SW 1271 (cell line): ENCODE measurements at places on chromosomes 16 and 17.

- no peak for DNase-seq
Observed at GRCh38 chr16:73023752-73024570, 24.0 kb downstream of the ZFHX3 start.

DNA sequence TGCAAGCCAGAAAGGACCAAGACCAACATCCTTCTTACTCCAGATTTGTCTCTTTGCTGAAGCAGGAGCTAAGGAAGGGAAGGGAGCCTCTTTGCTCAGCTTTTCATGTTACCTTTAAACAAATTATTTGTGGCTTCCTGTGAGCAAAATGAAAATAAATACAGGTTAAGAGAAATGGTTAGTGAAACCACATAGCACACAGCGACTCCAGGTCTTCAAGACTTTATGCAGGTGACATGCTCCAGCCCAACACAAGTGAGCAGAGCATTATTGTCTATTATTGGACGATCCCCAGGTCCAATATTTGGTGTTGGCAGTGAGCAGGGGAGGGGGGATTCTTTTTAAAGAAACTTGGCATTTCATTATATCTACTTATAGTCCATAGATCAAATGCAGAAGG is 53.3 kb downstream of the SALL1 start:
- no peak for DNase-seq

- no peak for DNase-seq
Observed at GRCh38 chr16:14500791-14501190, 129.3 kb downstream of the PARN start.

- no peak for DNase-seq
Observed at GRCh38 chr17:50219342-50219741, 17.9 kb upstream of the COL1A1 start.

- DNase-seq, result no peak
Observed at GRCh38 chr16:10150906-10151305, 31.3 kb downstream of the GRIN2A start.

DNA sequence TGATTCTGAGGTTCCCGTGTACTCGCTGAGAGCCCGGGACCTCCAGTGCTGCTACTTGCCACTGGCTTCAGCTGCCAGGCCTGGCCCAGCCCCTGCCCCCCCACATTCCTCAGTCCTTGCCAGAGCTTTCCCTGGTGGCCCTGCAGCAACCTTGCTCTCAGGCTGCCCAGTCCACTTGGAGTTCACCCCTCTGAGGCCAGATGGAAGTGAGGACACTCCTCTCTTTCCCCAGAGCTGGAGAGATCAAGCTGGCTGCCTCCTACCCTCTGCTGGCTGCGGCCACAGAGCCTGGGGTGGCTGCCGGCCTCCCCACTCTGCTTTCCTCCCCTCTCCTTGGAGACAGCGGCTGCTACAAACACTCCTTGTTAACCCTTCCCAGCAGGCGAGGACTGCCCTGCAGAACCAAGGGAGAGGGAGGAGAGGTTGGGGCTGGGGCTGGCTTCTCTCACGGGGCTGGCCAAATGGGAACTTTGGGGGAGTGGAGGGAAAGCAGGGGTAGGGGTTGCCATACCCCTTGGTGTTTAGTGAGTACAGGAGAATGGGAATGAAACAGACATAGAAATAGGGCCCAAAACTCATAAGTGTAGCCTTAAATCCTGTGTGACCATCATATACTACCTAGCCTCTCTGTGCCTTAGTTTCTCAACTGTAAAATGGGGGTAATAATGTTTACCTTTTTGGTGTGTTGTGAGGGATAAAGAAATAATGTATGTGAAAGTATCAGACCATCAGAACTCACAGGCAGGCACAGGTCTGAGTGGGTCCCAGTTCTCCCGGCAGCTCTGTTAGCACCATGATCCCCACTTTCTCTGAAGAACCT is at the start of gene GAS2L2:
Gene GAS2L2 (minus strand): TSS at position 295 of the 820 bp plus-strand sequence. CDS start 389 bp downstream, outside the sequence.
- DNase-seq, result no peak

DNA sequence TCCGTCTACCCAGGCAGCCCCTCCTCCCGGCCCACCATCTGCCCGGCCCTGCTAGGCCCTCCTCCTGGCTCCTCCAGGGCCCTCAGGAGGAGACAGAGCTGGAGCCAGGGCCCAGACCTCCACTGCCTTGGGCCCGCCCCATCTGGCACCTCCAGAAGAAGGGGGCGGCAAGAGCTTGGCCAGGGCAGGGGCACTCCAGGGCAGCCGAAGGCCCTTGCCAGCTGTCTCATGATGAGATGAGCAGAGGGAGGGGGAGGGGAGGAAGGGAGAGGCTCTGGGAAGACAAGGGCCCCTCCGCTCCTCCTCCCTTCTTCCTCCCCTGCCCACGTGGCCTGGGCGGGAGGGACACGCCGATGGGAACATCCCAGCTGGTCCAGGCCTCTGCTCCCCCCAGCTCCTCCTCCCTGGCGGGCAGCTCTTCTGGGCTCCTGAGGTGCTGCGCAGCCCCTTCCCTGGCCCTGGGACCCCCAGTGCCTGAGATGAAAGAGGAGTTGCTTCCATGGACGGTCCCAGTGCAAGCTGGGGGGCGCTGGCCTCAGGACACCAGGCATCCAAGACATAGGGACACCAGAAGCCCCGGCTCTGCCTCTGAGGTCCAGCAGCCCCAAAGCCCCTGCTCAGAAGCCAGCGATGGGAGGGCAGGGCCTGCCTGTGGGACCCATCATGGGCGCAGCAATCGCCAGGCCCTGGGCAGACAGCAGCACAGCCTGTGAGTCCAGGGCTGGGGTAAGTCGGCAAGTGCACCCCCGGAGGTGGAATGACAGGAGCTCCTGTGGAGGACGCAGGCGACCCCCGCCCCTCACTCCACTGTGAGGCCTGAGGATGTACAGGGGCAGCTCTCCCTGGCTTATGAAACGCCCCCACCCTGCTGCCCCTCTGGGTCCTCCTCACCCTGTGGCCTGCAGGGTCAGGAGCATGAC is 23.6 kb upstream of the ENPP7 start:
- DNase-seq, result no peak

DNA sequence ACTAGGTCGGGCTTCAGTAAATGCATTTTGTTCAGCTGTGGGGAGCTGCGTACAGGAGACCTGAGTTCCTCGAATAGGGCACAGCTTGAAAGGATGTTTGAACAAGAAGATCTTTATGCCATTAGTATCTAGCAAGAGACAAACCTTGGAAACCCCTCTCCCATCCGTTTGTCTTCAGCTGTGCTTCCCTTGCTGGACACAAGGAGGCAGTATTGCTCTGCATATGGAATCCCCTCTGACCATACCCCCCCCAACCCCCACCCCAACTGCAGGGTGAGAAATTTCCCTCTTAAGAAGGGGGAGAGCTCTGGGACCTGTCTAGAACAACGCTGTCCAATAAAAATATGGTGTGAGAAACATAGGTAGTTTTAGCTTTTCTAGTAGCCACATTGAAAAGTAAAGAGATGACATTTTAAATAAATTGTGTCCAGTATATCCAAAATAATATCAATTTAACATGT is 1.6 kb downstream of the MRM1 start:
- DNase-seq, result peak; percentile 55

- DNase-seq, result no peak
Observed at GRCh38 chr16:85395207-85395912, 217.8 kb upstream of the GSE1 start.

GRCh38 chr17:50986989-50987660 is 121.0 kb upstream of the TOB1 start:
- no peak for DNase-seq

GRCh38 chr17:63658366-63658765 is 36.1 kb downstream of the MAP3K3 start:
- DNase-seq, result no peak

- DNase-seq, result no peak
Observed at GRCh38 chr16:86086471-86086870, 187.5 kb downstream of the IRF8 start.

DNA sequence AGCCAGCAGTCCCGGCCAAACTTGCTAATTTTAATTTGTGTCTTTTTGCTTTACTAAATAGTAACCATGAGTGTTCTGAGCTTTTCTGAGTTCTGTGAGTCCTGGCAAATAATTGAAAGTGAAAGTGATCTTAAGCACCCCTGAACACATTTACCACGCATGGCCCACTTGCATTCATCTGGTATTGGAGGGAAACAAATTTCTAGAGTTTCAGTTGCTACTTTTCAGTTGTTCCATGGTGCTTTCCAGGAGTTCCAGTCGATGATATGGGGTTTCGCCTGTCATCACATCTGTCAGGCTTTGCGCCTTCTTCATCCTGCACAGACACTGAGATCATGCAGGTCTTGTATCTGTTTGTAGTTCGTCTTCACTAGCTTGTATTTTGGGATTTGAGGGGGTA is 44.1 kb downstream of the CRLF3 start:
- no peak for DNase-seq

GRCh38 chr16:1196494-1196893 is 28.6 kb downstream of the TPSG1 start:
- DNase-seq, result no peak

DNA sequence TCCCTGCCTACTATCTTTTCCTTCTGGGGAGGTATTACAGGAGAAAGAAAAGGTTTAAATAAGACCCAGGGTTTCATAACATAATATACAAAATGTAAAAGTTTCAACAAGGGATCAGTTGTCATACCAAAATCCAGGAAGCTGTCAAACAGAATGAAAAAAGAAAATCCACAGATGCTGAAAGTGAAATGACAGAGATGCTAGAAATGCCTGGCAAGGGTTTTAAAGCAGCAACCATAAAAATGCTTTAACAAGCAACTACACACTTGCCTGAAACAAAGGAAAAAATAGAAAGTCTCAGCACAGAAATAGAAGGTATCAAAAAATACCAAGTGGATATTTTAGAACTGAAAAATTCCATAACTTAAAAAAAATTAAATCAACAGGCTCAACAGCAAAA is 105.0 kb downstream of the C16orf78 start:
- no peak for DNase-seq

DNA sequence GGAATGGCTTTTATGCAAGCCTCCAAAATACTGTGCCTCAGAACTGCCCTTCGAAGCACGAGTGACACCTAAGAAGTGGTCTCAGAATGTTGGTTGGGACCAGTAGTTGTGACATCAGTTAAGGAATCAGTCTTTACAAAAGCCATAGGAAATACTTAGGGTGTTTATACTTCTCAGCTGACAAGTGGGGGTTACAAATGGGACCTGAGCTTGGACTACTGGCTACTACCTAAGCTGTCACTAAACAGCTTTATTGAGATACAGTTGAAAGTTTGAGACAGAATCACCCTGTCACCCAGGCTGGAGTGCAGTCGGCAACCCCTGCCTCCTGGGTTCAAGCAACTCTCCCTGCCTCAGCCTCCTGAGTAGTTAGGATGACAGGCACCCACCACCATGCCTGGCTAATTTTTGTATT is 5.0 kb downstream of the RPL19 start:
- DNase-seq, result no peak

DNA sequence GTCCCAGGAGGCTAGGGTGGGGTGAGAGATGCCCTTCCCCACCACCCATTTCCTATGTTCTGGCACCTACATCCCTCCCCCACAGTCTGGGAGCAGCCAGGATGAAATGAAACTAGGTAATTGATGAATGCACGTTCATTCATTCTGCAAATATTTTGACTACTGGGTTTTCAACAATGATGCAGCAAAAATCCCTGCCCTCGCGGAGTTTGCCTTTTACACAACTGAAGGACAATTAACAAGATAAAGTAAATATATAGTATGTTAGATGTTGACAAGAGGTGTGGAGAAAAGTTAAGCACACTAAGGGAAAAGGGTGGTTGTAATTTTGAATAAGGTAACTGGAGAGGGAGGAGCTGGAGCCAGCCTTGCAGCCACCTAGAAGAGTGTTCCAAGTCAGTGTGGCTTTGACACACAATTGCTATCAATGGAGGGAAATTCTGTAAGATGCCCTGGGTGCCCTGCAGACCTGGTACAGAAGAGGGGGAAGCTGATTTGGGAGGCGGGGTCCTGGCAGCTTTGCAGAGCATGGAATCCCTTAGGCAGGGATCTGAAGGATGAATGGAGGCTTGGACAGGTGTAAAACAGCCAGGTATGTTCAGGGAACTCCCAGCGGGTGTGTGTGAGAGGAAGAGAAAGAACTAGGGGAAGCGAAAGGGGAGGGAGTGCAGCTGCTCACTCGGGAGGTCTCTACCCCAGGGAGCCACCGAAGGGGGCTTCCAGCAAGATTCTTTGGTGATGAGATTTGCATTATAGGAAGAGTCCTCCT is 2.5 kb downstream of the TMEM92 start:
- no peak for DNase-seq

- DNase-seq, result no peak
Observed at GRCh38 chr17:7982666-7983065, 19.7 kb upstream of the GUCY2D start.

DNA sequence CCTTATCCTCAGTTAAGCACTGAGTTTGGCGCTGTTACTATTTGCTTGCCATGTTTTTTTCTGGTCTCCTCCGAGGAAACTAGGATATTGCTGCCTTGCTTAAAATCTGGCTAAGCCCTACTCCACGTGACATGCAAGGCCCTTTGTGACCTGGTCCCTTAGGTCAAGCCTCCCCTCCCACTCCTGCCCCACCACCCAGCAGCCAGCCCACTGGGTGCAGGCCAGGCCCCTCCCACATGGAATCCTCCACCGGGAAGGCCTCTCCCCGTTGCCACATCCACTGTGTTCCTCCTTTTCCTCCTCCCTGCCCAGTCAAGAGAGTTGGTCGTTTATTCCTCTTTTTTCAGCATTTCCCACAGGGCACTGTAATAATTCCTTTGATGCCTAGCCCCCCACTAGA is 16.2 kb downstream of the PSMD3 start:
- DNase-seq, result no peak

DNA sequence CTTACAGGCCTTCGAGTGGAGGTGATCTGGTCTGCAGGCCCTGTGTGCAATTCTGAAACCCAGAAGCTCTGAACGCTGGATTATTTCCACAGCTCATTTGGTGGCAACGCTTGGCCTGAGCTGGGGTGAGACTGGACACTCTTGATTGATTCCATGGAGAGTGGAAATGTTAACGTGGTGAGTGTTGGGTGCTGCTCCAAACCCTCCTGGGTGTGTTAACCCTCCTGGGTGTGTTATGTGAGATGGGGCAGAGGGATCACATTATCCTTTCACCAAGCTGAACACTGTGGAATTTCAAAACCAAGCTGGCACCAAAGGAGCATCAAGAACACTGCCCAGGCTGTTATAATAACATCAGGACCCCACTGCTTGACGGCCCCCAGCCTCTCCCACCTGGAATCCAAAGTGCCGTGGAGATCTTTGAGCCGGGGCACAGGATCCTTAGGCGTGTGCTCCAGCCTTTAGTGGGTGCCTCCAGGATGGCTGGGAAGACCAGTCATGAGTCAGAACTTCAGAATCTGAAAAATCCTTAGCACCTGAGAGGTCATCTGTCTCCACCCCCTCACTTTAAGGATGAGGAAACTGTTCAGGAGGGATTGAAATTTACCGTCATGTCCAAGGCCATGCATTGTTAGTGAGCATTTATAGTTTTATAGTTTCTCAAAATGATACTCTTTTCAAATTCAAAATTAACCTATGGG is 75.0 kb downstream of the RPTOR start:
- DNase-seq, result peak; percentile 32

DNA sequence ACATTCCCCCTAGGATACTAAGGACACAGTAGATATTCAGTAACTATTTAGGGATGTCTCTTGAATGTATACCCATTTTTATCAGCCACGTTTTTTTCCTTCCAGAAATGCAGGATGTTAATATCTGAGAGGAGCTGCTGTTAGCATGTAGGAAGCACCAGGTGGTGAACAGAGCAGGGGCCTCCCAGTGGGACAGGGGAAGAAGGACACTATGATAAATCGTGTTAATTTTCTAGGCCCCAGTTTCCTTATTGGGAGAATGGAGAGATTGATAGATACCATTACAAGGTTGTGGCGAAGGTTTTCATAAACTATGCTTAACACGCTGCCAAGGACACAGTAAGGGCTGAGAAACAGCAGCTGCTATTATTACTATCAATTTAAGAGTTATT is 45.4 kb downstream of the PRSS54 start:
- DNase-seq, result no peak
